ENCODE measurements at places on chromosomes 5 and 9. TPM values are rescaled to one million over a fixed set of nuclear protein-coding genes. Genes with fewer than 3 reads are reported as not detected.

Gene GLDC
- 1.3 TPM for total RNA-seq

GRCh38 chr9:126399789-126400188, 73.2 kb downstream of the MVB12B start:
- no peak overlapping the region for H3K4me3 ChIP-seq
- peaks cover 53% of the 10 kb centered on the region for H3K4me1 ChIP-seq
- H3K27ac ChIP-seq, result peak overlapping the region; percentile 14
- no peak for DNase-seq
- H3K36me3 ChIP-seq, result no peaks in the 10 kb centered on the region
- H3K27me3 ChIP-seq, result no peaks in the 10 kb centered on the region

GRCh38 chr5:24208686-24209106, 436.1 kb downstream of the CDH10 start:
- no peaks in the 10 kb centered on the region for H3K4me1 ChIP-seq
- H3K27ac ChIP-seq, result no peak overlapping the region

Gene ASPN
- not detected for total RNA-seq

- no peak for DNase-seq
- H3K36me3 ChIP-seq, result no peaks in the 10 kb centered on the region
- H3K4me3 ChIP-seq, result no peak overlapping the region
- no peak overlapping the region for H3K27ac ChIP-seq
These were observed 122.1 kb downstream of the WNK2 start for GRCh38 chr9:93306081-93306480.

Gene ANKRD34B
- not detected for total RNA-seq

DNA sequence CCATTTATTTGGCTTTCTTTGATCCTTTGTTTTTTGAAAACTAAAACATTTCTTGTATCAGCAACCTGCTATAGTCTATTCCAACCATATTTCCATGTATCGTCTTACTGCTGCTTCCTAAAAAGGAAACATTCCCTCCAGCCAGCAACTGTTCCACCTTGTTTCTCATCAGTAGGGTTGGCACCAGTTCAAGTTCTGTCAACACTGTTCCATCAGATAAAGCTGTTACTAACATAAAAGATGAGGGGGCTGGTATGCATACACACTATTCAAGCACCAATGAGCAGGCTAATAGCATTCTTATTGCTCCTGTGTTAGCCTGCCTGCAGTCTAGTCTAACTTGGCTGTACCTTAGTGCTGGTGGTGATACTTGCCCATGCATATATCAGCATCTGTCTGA, 178.3 kb downstream of the CWC27 start:
- H3K4me1 ChIP-seq, result no peaks in the 10 kb centered on the region
- DNase-seq, result no peak
- H3K36me3 ChIP-seq, result peaks cover 2% of the 10 kb centered on the region
- no peak overlapping the region for H3K4me3 ChIP-seq
- no peaks in the 10 kb centered on the region for H3K27me3 ChIP-seq

Gene NR6A1
- total RNA-seq, result 1.1 TPM

Gene ABO
- total RNA-seq, result not detected

Gene FCHSD1
- 30.1 TPM for total RNA-seq

DNA sequence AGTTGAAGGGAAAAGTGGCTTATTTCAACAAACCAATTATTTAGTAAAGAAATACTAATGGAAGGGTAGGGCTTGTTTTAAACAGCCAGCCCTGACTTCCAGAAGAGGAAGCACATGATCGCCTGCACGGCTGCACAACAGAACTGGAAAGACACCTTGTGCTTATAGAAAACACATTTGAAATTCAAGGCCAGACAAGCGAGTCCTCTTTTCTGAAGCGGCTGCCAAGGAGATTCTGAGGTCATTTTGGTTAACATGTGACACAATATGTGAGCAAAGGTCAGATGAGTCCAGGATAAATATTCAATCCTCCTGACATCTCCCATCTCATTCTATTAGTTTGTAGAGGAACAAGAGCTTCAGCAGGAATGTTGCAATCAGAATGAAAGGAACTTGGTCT, 461.4 kb upstream of the ST8SIA4 start:
- H3K4me1 ChIP-seq, result no peaks in the 10 kb centered on the region
- no peak for DNase-seq
- no peaks in the 10 kb centered on the region for H3K36me3 ChIP-seq

Gene BRD9
- total RNA-seq, result 46.6 TPM

DNA sequence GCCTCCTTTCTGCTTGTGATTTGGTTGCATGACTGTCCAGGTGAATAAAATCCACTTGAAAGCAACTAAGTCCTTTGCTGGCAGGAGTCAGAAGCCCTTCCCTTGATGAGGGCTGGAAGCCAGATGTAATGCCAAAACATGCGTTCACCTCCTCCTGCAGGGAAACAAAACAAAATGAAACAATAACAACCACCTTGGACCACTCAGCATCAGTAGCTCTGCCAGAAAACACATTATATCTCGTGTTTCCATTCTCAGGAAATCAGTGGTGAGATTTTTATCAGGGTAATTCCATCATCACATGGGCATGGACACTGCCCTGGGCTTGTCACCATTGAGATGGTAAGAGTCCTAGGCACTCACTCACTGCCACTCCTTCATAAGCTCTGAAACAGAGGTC, 350.3 kb upstream of the ACTBL2 start:
- H3K27ac ChIP-seq, result no peak overlapping the region
- no peak for DNase-seq

DNA sequence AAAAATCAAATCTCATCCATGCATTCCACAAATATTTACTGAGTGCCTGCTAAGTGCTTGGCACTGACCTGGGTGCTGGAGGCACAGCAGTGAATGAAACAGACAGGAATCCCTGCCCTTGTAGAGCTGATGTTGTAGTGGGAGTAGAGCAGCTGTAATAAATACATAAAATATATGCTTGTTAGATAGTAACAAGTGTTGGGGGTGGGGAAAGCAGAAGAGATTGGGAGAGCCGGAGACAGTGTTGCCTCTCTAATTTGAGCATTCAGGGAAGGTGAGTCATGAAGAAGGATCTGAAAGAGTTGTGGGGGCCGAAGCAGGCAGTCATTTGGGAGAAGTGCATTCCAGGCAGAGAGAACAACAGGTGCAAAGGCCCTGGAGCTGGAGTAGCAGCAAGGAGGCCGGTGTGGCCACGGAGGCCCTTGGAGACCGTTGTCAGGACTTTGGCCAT, 97.9 kb downstream of the ZNF618 start:
- H3K4me3 ChIP-seq, result no peak overlapping the region
- H3K4me1 ChIP-seq, result no peaks in the 10 kb centered on the region
- H3K36me3 ChIP-seq, result no peaks in the 10 kb centered on the region
- H3K27me3 ChIP-seq, result no peaks in the 10 kb centered on the region
- DNase-seq, result no peak

- DNase-seq, result no peak
- H3K27me3 ChIP-seq, result no peaks in the 10 kb centered on the region
- no peaks in the 10 kb centered on the region for H3K36me3 ChIP-seq
- no peaks in the 10 kb centered on the region for H3K4me1 ChIP-seq
These were observed 734.5 kb upstream of the NUDT12 start for GRCh38 chr5:104297076-104297475.

DNA sequence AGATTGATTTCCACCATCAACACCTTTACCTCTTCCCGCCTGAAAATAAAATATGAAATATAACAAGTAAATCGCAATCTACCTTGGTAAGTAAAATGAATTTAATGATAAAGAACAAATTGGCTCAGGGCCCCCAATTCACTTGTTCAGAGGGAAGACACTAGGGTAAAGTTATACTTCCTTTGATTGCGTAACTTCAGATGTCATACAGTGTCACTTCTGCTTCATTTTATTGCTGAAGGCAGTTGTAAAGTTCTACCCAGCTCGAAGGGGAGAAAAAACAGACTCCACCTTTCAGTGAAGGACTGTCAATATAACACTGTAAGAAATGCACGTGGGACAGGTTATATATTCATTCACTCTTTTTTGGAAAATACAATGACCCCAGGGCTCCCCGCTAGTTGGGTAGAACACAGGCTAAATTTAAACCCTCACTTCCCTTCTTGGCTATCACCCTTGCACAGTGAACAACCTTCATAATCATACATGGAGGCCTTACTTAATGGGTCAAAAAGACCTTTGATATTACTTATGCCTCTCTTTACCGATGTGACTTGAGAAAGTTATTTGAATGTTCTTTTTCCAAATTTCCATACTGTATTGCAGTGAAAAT, 848.8 kb downstream of the MAT2B start:
- no peaks in the 10 kb centered on the region for H3K36me3 ChIP-seq
- no peak overlapping the region for H3K27ac ChIP-seq
- no peaks in the 10 kb centered on the region for H3K27me3 ChIP-seq
- H3K4me1 ChIP-seq, result no peaks in the 10 kb centered on the region

DNA sequence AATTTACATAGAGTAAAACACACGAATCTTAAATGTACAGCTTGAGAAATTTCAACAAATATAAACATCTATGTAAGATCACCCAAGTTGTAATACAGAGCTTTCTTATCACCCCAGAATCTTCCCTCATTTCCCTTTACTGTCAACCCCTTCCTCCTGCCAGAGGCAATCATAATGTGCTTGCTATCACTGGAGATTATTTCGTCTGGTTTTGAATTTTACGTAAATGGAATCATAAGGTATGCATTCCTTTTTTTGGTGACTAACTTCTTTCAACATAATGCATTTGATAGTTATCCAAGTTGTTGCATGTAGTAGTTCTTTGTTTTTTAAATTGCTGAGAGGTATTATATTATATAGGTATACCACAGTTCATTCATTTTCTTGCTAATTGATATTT, 37.5 kb upstream of the GPR151 start:
- H3K4me1 ChIP-seq, result no peaks in the 10 kb centered on the region
- peaks cover 7% of the 10 kb centered on the region for H3K27me3 ChIP-seq
- no peaks in the 10 kb centered on the region for H3K36me3 ChIP-seq
- H3K27ac ChIP-seq, result no peak overlapping the region
- no peak for DNase-seq

Gene MYO10
- total RNA-seq, result 0.09 TPM

DNA sequence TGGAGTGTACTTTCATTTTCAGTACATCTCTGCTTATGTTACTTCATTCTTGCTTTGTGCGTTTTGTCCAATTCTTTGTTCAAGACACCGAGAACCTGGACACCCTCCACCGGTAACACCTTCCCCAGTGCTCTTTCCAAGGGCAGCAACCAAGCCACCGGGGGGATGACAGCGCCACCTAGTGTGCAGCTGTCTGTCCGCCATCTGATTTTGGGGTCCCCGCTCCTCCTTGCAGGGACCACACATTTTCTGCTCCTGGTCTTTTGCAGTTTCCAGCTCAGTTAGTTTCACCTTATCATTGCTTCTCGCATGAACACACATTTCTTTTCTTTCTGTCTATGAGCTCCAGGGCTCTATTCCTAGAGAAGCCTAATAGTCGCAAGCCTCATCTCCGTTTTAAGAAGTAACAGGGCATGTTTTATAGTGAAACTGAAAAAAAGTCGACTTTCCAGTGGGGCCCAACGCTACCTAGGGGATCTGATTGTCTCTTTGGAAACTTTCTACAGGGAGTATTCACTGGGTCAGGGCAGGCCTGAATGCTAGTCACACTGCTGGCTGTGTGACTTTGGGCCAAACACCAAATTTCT, 152.1 kb downstream of the FSTL4 start:
- no peaks in the 10 kb centered on the region for H3K36me3 ChIP-seq
- H3K4me1 ChIP-seq, result no peaks in the 10 kb centered on the region
- no peak overlapping the region for H3K4me3 ChIP-seq
- H3K27me3 ChIP-seq, result no peaks in the 10 kb centered on the region
- DNase-seq, result peak; percentile 65
- no peak overlapping the region for H3K27ac ChIP-seq

DNA sequence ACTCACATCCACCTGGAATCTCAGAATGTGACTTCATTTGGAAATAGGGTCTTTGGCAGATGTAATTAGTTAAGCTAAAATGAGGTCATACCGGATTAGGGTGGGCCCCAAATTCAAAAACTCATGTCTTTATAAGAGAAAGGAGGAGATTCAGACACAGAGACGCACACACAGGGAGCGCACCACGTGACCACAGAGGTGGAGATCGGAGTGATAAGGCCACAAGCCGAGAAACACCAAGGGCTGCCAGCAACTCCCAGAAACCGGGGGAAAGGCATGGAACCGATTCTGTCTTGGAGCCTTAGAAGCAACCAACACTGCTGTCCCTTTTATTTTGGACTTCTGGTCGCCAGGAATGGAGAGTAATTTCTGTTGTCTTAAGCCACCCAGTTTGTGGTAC, 31.8 kb upstream of the LMX1B start:
- DNase-seq, result no peak
- H3K27ac ChIP-seq, result no peak overlapping the region
- H3K4me3 ChIP-seq, result no peak overlapping the region

DNA sequence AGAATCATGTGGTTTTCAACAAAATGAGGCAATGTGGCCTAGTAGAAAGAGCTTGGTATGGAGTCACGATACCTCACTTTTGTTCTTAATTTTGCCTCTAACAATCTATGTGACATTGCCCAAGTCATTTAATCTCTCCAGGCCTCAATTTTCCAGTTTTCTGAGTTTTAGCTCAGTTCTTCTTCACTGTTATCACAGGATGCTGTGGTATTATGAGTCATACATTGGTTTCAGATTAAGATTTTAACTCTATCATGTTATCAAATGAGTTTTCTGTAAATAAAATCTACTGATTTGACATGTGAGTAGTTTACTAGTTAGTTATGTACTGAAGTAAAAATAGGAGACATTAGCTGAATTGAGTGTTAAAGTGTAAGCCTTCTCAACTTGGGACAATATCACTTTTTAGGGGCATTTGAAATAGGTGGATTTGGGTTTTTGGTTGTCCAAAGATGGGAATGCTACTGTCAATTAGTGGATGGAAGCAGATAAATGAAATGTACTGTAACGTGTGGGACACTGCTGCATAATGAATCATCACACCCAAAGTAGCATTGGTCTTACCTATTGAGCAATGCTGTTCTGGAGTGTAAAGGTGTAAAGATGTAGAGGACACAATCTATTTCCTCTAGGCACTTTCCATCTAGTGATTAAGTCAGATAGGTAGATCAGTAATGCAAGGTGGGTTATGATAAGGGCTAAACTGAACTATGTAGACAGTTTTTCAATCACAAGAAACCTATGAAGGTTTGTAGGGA, 73.3 kb downstream of the NNT start:
- peak overlapping the region; percentile 24 for H3K27ac ChIP-seq
- DNase-seq, result no peak
- no peaks in the 10 kb centered on the region for H3K27me3 ChIP-seq
- no peak overlapping the region for H3K4me3 ChIP-seq
- H3K4me1 ChIP-seq, result peaks cover 7% of the 10 kb centered on the region
- peaks cover 31% of the 10 kb centered on the region for H3K36me3 ChIP-seq

Gene RORB
- total RNA-seq, result 0.04 TPM
